ENCODE measurements at places on chromosomes 2 and 18. TPM values are rescaled to one million over a fixed set of nuclear protein-coding genes. Genes with fewer than 3 reads are reported as not detected.

GRCh38 chr18:37230768-37231167, 334.8 kb downstream of the CELF4 start:
- no peaks in the 10 kb centered on the region for H3K27me3 ChIP-seq
- H3K36me3 ChIP-seq, result no peaks in the 10 kb centered on the region
- no peak overlapping the region for H3K27ac ChIP-seq
- H3K4me3 ChIP-seq, result no peak overlapping the region
- no peak for DNase-seq

GRCh38 chr2:141927536-141927935, 203.3 kb downstream of the LRP1B start:
- H3K36me3 ChIP-seq, result no peaks in the 10 kb centered on the region
- H3K27me3 ChIP-seq, result no peaks in the 10 kb centered on the region
- H3K4me3 ChIP-seq, result no peak overlapping the region
- H3K4me1 ChIP-seq, result no peaks in the 10 kb centered on the region

The IL36RN gene
- not detected for total RNA-seq

DNA sequence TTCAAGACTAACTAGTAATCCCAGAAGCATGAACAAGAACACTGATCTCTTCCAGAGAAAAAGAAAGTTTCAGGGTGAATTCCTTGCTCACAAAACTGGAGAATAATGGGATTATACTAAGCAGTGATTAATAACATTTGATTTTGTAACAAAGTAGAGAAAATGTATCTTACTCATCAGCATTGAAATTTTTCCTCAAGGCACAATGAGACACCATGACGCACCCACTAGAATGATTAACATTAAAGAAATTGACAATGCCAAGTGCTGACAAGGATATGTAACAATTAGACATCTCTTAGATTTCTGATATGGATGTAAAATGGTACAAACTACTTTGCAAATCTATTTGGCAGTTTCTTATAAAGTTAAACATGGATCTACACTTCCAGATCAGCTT, 101.1 kb upstream of the EPHA4 start:
- H3K36me3 ChIP-seq, result no peaks in the 10 kb centered on the region
- no peaks in the 10 kb centered on the region for H3K27me3 ChIP-seq
- DNase-seq, result no peak
- H3K4me1 ChIP-seq, result no peaks in the 10 kb centered on the region

- no peak overlapping the region for H3K27ac ChIP-seq
- no peaks in the 10 kb centered on the region for H3K4me1 ChIP-seq
- no peak for DNase-seq
- H3K4me3 ChIP-seq, result no peak overlapping the region
- no peaks in the 10 kb centered on the region for H3K36me3 ChIP-seq
These were observed 60.7 kb upstream of the AQP4 start for GRCh38 chr18:26926066-26926675.

- no peaks in the 10 kb centered on the region for H3K27me3 ChIP-seq
- H3K36me3 ChIP-seq, result no peaks in the 10 kb centered on the region
- H3K4me3 ChIP-seq, result no peak overlapping the region
- H3K4me1 ChIP-seq, result peaks cover 16% of the 10 kb centered on the region
These were observed 6.4 kb downstream of the NEB start for GRCh38 chr2:151727593-151728552.

GRCh38 chr2:50108245-50108644, 923.7 kb downstream of the NRXN1 start:
- no peaks in the 10 kb centered on the region for H3K4me1 ChIP-seq
- no peak overlapping the region for H3K4me3 ChIP-seq
- no peaks in the 10 kb centered on the region for H3K36me3 ChIP-seq

DNA sequence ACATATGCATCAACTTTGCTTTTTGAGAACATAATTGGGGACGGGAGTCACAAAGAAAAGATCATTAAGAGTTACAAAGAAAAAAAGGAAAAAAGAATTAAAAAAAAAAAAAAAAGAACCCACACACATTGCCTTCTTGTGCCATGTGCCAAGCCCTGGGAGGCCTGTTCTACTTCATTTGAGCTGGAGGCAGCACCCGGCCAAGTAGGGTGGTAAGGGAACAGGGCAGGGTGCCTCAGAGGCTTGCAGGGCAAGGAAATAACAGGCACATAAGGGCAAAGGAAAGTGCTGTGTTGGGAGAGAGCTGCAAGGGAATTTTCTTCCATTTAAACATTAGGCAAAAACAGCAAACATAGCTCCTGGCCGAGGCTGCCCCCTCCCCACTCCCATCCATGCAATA, 418.0 kb downstream of the TMEM182 start:
- H3K27me3 ChIP-seq, result no peaks in the 10 kb centered on the region
- H3K4me1 ChIP-seq, result no peaks in the 10 kb centered on the region
- H3K27ac ChIP-seq, result no peak overlapping the region
- no peaks in the 10 kb centered on the region for H3K36me3 ChIP-seq
- no peak overlapping the region for H3K4me3 ChIP-seq

GRCh38 chr2:182048088-182048487, 62.4 kb downstream of the PPP1R1C start:
- no peak overlapping the region for H3K27ac ChIP-seq
- no peak overlapping the region for H3K4me3 ChIP-seq
- no peaks in the 10 kb centered on the region for H3K4me1 ChIP-seq
- no peaks in the 10 kb centered on the region for H3K27me3 ChIP-seq
- no peak for DNase-seq

The LAMA1 gene
- 2.3 TPM for total RNA-seq

- no peaks in the 10 kb centered on the region for H3K27me3 ChIP-seq
- H3K36me3 ChIP-seq, result no peaks in the 10 kb centered on the region
- no peaks in the 10 kb centered on the region for H3K4me1 ChIP-seq
- H3K4me3 ChIP-seq, result no peak overlapping the region
- DNase-seq, result no peak
These were observed 91.7 kb upstream of the HNMT start for GRCh38 chr2:137872577-137872976.

DNA sequence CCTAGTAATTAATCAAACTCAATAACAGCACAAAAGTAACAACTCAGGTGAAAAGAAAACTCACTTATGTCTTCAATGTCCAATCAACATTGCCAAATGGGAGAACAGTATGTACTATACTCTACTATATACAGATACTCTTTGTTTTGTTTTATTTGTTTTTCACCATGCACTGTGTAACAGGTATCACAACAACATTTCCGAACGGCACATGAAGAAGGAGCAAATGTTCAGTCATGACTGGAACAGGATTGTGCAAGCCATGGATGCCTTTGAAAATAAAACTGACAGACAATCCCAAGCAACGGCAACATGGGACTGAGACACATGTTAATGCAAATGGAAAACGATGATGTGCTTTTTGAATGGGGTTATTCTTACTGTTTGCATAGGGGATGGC, 334.9 kb upstream of the THUMPD2 start:
- no peak overlapping the region for H3K27ac ChIP-seq
- DNase-seq, result no peak
- no peak overlapping the region for H3K4me3 ChIP-seq
- H3K4me1 ChIP-seq, result no peaks in the 10 kb centered on the region

DNA sequence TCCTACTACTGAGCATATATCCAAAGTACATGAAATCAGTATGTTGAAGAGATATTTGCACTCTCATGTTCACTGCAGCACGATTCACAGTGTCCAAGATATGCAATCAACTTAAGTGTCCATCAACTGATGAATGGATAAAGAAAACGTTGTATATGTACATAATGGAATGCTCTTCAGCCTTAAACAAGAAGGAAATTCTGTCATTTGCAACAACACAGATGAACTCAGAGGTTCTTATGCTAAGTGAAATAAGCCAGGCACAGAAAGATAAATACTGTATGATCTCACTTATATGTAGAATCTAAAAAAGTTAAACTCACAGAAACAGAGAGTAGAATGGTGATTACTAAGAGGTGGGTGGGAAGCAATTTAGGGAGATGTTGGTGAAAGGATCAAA, 149.2 kb downstream of the EVA1A start:
- H3K36me3 ChIP-seq, result no peaks in the 10 kb centered on the region
- no peak overlapping the region for H3K4me3 ChIP-seq
- no peak overlapping the region for H3K27ac ChIP-seq
- no peak for DNase-seq

- no peak overlapping the region for H3K27ac ChIP-seq
- H3K4me1 ChIP-seq, result peaks cover 34% of the 10 kb centered on the region
- DNase-seq, result no peak
- H3K4me3 ChIP-seq, result no peak overlapping the region
These were observed 140.8 kb downstream of the DDX1 start for GRCh38 chr2:15732341-15733077.

DNA sequence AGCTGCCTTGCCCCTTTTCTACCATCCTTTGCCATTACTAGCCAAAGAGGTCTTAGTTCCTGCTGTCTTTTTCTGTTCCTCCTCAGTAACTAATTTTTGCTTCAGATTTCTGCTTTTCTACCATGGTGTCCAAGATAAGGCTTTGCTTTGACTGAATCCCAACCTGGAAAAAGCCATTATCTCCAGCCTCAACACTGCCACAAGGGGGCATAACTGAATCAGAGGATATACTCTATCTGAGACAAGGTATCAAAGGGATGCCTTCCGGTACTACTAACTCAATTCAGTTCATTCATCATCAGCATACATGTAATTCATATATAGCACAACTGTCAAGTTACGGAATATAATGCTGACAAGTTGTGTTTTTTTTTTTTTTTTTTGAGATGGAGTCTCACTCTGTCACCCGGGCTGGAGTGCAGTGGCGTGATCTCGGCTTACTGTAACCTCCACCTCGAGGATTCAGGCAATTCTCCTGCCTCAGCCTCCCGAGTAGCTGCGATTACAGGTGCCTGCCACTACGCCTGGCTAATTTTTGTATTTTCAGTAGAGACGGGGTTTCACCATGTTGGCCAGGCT, 11.4 kb downstream of the OSGEPL1 start:
- no peak overlapping the region for H3K4me3 ChIP-seq
- no peaks in the 10 kb centered on the region for H3K27me3 ChIP-seq
- H3K4me1 ChIP-seq, result no peaks in the 10 kb centered on the region

GRCh38 chr2:180970016-180970415, 10.4 kb upstream of the UBE2E3 start:
- no peak overlapping the region for H3K27ac ChIP-seq
- no peak for DNase-seq
- no peaks in the 10 kb centered on the region for H3K27me3 ChIP-seq
- H3K4me3 ChIP-seq, result no peak overlapping the region
- no peaks in the 10 kb centered on the region for H3K36me3 ChIP-seq
- H3K4me1 ChIP-seq, result no peaks in the 10 kb centered on the region

The MC4R gene
- total RNA-seq, result not detected

The PLA2R1 gene
- total RNA-seq, result 11.1 TPM

The GPR155 gene
- total RNA-seq, result 10.2 TPM

The STAT4 gene
- total RNA-seq, result 36.7 TPM

DNA sequence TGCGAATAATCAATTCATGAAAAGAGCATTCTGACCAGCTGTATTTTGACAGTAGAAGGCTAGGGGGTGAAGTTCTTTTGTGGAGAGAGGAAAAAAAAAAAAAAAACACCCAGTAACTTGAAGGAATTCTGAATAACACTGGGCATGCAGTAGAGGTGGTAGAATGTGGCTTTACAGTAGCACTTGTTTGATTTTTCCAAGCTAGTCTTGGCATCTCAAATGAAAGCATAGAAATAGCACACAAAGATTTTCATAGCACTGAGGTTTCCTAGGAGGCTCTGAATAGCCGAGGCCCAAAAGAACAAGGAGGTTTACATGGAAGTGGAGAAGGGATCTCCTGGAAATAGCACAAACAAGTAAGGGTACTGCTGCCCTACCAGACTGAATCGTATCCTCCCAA, 470.2 kb upstream of the CDH20 start:
- no peaks in the 10 kb centered on the region for H3K36me3 ChIP-seq
- H3K27me3 ChIP-seq, result no peaks in the 10 kb centered on the region
- H3K4me1 ChIP-seq, result no peaks in the 10 kb centered on the region

Data from spleen (tissue), 13 donors.